ENCODE measurements at places on chromosomes 1 and 21.

GRCh38 chr1:30712583-30712982, 10.8 kb downstream of the MATN1 start:
- no peak for DNase-seq

GRCh38 chr21:25406887-25407579, 200.2 kb downstream of the MRPL39 start:
- DNase-seq = no peak

GRCh38 chr1:117810553-117810952, 118.9 kb downstream of the GDAP2 start:
- DNase-seq = no peak

GRCh38 chr1:66809736-66810326, 8.8 kb upstream of the INSL5 start:
- DNase-seq = no peak

DNA sequence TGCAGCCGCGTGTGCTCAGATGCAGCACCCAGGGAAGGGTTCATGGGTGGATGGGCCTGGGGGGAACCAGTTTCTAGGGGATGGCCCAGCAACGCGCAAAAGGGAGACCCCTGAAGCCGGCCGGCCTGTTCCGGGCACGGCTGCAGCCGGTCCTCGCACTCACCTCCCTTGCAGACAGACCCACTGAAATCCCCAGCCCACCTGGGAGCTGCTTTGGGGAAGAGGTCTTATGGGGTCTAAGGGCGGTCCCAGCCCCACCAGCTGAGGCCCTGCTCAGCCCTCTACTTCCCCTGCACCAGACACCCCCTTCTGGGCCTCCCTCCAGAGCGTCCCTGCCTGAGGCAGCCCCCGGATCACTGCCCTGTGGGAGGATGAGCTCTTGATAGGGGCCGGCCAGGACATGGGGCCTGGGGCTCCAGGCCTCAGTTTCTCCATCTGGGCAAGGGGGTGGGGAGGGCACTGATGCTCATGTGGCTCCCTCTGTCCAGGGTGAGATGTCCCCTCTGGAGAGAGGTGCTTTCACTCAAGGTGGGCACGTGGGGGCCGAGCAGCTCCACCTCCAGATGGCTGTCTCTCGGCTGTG, 20.0 kb upstream of the TTC34 start:
- no peak for DNase-seq

DNA sequence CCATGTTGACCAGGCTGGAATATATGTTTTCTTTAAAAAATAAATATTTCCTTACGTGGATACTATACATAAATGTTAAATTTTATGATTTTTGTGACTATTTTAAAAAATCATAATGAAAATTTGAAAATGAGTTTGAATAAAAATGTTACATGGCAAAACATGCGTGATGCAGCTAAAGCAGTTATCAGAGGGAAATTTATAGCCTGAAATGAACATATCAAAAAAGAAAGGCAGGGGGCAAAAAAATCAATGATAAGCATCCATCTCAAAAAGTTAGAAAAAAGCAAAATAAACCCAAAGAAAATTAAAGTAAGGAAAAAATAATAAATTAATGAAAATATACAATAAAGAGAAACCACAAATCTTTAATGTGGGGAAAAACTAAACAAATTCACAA, 8.6 kb downstream of the CCSAP start:
- no peak for DNase-seq

Data from stimulated activated CD4-positive, alpha-beta T cell treated with anti-CD3 and anti-CD28 coated beads, Interleukin-1b, Interleukin-23, amount 100 ng/mL, for 1 hour (primary cell).